Stimulated activated CD4-positive, alpha-beta T cell treated with anti-CD3 and anti-CD28 coated beads, Interleukin-15, amount 100 ng/mL, for 1 hour (primary cell): ENCODE measurements at places on chromosomes 7 and 10.

- DNase-seq: peak; percentile 24
Observed at GRCh38 chr10:97676770-97677581, 10.1 kb downstream of the AVPI1 start.

GRCh38 chr10:5466451-5467206 lies 32.7 kb downstream of the CALML5 start:
- no peak for DNase-seq

GRCh38 chr7:46716926-46717325 lies 795.9 kb upstream of the IGFBP3 start:
- DNase-seq: no peak

DNA sequence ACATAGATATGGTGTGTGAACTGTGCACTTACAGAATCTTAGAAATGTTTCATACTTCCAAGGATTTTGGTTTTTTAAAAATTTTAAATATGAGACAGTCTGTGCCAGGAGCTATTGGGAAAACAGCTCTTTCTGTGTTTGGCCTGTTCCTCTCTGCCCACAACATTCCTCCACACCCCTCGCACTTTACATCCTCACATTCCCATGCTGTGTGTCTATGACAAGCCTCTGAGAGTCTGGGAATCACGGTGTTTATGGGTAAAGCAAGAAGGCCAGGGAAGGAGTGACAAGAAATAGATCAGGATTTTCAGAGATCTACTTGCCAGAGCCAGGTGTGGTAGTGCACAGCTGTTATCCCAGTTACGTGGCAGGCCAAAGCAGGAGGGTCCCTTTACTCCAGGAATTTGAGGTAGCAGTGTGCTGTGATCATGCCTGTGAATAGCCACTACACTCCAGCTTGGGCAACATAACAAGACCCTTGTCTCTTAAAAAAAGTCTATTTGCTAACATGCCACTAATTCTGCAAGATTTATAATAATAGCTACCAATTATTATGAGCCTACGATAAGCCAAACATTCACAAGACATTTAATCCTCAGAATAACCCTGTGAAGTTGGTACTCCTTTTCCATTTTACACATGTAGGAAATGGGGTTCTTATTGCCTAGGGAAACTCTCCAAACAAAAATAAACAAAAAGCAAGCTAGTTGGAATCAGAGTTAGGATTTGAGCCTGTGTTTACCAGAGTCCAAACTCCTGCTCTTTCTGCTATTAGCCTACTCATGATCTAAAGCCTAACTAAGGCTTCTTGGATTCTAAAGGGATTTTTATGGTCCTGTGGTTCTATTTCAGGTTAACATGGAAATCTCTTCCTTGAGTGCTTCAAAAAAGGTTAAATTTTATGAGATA lies 168.3 kb upstream of the SP8 start:
- no peak for DNase-seq

DNA sequence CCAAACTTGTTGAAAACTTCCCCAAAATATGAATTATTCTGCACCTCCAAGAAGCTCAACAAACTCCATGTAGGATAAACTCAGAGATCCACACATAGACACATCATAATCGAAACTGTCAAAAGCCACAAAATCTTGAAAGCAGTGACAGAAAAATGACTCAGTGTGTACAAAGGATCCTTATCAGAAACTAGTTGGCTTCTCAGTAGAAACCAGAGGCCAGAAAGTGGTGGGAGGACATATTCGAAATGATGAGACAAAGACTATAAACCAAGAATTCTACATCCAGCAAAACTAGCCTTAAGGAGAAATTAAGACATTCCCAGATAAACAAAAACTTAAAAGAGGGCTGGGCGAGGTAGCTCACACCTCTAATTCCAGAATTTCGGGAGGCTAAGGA lies 38.5 kb downstream of the MCMBP start:
- DNase-seq: no peak

GRCh38 chr7:3109311-3109915 lies 65.7 kb upstream of the CARD11 start:
- DNase-seq: no peak

DNA sequence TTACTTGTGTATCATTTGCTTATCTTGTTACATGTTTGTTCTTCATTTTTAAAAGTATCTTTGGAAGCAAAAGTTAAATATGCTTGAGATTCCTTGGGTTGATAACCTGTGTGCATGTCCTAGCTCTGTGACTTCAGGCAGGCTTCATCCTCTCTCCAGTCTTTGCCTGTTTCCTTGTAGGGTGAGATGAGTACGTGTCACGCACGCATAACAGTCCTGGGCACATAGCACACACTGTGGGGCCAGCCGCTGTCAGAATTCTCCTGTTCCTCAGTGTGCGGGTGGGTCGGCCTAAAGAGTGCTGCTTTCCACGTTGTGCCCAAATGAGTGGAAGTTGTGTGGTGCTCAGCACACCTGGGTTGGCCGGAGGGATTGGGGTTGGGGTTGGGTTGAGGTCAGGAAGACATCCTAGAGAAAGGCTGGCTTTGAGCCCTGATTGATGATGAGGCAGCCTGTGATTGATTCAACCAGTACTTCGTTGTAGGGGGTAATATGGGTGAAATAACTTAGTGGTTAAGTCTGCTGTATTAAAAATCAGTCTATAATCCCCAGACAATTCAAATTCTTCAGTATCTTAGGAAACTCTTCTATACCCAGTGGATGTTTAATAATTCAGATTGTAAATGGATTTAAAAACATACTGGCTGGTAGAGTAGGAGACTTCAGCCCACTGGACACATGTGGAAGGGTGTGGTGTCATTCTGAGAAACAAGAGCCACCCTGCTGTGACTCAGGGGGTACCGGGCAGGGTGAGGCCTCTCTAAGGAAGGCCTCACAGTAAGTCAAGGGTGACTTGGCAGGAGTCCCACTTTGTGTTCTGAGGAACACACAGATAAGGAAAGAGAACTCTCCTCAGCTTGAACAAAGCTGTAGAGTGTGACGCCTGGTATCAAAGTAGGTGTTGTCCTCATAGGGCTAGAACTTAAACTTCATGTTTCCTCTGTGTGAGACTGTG lies 54.8 kb downstream of the DAGLB start:
- DNase-seq: no peak

DNA sequence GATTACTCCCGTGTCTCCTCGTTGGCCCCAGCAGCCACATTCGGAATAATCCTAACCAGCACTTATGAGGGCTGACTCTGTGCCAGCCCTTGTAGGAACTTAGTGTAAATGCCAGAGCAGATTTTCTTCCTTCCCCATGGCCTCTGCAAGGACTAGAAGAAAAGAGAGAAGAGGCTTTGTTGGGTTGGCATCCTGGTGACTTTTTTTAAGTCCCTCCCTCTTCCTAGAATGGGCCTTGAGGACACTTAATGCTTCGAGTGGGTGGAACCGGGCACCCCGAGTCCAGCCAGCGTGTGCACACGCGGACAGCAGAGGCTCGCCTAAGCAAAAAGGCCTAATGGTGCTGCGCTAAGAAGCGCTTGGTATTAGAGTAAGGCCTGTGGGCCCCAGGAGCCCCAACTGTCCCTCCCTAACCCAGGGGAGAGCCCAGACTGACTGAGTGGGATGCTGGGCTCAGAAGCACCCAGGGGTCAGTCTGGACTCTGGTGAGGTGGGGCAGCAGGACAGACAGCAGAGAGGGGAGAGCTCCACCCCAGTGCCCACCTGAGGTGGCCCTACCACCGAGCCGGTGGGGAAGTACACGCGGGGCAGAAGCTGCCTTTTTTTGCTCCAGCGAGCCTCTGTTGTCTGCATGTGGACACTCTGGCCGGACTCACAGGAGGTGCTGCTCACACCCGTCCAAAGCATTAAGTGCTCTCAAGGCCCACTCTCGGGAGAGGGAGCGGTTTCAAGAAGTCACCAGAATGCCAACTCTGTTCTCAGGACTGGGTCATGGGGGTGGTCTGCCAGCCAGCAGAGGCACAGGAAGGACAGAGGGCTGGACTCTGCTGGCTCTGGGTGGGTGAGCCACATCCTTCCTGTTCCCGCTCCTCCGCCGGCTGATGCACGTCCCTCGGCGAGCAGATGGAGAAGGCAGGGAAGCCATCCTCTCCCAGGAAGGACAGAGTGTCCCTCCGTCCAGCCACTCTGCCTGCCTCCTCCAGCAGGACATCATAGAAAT lies 12.5 kb downstream of the ITPRIP start:
- DNase-seq: no peak

DNA sequence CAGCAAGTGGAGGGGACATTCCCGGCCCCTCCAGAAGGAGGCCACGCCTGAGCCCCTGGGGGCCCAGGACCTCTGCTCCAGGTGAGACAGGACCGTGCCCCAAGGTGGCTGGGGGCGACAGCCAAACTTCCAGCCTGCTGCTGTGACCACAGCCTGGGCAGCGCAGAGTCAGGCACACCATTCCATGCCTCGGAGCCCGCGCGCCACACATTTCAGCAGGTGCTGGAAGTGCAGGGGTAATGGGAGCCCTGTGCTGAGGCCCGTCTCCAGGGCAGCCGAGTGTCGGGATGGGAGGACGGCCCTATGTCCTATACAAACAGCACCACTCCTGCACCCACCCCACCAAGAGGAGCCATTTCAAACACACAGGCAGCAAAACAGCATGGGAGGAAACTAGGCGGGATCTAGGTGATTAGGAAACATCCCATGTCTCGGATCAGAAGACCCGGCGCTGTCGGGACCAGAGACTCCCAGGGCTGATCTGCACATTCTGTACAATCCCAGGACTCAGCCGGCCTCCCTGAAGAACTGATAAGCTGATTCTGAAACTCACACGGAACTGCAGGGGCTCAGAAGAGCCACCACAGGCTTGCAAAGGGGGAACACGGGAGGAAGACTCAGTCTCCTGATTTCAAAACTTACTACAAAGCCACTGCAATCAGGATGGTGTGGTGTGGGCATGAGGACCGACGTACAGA lies 272.3 kb downstream of the ELFN1 start:
- no peak for DNase-seq

DNA sequence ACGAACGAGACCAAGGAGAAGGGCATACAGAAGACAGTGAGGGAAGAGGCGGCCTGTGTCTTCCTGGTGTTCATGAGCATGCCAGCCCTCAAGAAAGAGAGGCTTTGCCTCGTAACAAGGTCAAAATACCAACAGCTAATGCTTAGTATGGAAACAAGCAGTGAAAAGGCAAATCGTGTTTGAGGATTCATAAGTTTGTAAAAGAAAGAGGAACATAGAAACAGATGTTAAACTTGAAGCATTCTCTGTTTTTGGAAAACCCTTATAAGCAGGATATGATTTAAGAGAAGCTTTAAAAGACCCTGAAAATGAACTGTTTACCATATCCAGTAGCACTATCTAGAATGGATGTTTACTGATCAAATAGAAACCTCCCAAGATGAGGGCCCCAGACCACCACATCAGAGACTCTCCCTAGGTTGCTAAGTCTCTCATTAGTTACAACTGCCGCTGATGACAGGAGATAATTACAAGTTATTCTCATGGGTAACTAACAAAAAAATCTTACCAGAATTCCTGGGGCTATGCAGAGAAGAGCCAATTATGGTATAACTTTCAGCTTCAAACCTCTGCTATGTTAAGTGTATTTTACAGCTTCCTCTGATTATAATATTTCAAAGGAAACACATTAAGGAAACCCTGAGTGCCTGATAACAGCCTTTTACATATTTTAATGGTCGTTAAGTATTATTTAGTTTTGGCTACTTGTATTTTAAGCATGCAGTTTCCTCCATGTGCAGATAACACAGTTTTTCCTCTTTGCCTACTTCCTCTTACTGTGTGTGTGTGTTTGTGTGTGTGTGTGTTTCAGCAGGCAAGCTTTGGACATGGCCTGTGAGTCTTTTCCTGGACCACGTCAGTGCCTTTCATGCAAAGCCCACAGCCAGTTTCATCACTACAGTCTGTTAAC lies 17.9 kb downstream of the JCAD start:
- DNase-seq: no peak

- no peak for DNase-seq
Observed at GRCh38 chr10:58554316-58554715, 41.6 kb downstream of the BICC1 start.

DNA sequence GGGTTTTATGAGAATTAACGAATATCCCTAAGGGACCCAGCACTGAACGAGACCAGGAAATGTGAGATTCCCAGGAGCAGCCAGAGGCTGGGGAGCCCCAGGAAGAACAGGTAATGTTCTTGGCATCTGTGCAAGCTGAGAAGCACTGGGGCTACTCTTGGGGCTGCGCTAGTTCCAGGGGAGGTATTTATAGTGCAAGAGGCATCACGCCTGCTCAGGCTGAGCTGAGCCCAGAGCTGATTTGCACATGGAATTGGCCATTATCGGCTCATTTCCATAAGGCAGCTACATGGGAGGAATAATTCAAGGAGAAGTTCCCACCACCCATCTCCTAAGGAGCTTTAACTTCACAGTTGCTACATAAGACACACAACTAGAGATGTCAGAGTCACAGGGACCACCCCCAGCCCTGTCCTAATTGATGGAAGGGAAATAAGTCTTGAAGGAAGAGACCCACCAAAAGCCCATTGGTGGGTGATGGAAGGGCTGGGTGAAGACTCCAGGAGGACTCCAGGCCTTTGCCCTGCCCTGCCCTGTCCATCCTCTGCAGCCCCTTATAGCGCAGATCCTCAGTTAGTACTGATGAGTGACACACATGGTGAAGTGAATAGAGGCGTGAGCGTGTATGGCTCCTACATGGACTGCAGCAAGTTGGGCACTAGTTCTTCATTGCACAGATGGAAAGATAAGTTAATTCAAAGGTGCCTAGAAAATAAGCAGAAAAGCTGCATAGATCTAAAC lies 178.9 kb downstream of the GRID1 start:
- DNase-seq: no peak

DNA sequence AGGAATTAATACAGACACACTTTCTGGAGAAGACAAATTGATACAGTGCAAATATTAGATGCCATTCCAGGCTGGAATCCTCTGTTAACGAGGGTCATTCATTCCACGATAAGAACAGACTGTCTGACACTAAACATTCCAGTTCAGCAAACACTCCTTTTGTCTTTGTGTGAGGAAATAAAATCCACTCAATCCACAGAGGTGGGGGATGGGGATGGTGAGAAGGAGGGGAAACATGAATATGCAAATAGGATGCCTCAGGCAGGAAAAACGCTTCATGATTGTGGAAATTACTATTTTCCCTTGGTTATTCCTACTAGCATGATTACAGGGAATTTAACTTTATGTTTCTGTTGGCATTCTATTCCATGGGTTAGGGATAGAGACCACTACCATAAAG lies 196.9 kb upstream of the CDCA7L start:
- no peak for DNase-seq

DNA sequence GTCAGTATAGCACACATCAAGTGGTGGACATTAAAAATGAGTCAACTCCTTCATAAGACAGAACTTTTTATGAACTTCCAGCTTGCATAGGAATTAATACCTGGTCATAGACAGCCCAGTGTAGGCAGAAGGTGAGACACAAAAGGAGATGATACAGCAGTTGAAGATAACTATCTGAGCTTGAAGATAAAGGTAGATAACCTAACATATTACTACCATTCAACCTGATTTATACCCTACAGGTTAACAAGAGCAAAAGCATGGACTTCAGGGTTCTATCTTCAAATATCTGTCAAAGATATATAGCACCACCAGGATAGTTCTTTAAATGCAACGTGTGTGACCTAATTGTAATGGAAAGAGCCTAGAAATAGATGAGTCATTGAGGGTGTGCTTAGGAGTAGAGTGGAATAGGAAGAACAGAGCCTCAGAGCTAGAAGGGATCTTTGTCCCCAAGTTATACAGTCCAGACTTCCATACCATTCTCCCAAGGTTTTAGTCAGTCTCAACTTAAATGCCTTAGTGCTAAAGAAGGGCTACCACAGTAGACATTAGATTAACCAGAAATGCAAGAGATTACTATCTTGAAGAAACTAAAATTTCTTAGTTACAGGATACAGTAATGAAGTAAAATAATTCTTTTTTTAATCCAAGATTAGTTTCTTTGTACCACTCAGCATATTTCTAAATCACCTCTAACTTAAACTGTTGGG lies 9.2 kb downstream of the ZNF800 start:
- DNase-seq: no peak

GRCh38 chr7:73703225-73703624 lies 16.2 kb downstream of the STX1A start:
- no peak for DNase-seq
